ENCODE measurements at places on chromosomes 7 and 10.

GRCh38 chr7:50436133-50436806, 13.9 kb downstream of the FIGNL1 start:
- no peak for DNase-seq

DNA sequence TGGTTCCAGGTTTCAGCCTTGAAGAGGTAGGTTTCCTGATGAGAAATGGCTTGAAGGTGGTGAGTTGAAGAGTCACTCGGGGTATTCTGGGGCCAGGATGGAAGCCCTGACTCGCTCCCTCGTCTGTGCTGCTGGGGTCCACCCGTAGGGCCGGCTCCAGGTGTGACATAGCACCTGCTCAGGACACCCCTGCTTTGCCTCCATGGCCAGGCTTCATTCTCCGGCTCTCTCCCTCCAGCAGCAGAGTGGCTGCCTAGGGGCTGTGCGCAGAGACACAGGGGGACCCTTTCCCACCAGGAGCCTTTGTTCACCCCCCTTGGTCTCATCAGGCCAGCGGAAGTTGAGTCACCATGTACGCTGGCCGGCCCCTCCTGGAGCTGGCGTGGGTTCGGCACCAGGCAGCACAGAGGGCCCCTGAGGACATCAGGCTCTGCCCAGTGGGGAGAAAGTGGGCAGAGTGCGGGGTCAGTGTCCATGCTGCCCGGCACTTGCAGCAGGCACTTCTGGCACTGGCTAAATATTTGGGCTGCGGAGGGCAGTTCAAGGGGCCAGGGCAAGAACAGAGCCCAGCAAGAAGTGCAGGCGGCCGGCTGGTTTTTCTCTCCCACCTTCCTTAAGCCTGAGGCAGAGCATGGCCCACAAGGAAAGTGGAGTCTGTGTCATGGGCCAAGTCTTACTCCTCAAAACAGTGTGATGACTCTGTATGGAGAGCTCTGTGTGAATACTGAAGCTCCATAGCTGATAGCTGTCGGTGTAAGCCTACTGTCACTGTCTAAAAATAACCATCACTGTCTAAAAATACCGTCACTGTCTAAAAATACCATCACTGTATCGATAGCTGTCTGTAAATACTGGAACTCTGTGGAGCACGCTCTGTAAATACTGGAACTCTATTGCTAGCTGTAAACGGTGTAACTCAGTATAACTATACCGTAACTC, 3.7 kb upstream of the PRKAR1B start:
- no peak for DNase-seq

GRCh38 chr7:22464299-22464698, 35.7 kb downstream of the STEAP1B start:
- no peak for DNase-seq

DNA sequence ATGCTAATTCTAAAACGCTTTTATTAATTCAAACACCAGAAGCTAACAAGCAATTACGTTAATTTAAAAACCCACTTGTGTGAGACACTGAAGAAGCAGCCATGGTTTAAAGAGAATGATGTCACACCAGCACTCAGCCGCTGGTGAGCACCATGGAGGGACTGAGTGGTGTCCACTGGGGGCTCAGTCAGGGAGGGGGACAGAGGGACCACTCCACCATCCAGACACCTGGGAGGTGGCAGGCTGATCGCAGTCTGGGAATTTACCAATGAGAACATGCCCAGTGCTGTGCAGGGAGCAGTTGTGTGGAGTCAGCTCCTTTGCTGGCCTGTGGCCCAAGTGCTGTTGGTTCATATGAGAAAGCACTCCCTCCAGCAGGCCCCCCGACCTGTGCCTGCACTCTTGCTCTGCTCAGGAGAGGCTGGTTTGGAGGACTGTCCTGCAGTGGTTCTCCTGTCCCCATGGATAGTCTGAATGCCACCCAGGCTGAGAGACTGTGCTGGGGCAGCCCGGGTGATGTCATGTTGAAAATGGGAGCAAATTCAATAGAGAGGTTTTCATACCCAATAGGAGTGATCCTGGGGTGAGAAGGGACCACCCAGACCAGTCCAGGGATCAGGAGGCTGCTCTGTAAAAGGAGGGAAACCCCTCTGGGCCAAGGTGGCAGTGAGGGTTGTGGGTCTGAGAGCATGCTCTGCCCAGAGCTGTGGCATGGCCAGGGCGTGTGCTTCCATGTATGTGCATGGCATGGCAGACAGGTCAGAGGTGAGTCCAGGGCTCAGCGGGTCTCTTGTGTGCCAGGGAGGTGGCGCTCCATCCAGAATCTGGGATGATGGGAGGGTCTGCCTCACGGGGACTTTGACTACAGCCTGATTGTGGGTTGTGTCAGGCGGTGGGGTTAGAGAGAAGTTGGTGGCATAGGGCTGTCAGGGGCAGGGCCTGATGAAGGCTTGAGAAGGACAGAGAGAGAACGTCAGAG, 12.7 kb downstream of the ADCY1 start:
- no peak for DNase-seq

DNA sequence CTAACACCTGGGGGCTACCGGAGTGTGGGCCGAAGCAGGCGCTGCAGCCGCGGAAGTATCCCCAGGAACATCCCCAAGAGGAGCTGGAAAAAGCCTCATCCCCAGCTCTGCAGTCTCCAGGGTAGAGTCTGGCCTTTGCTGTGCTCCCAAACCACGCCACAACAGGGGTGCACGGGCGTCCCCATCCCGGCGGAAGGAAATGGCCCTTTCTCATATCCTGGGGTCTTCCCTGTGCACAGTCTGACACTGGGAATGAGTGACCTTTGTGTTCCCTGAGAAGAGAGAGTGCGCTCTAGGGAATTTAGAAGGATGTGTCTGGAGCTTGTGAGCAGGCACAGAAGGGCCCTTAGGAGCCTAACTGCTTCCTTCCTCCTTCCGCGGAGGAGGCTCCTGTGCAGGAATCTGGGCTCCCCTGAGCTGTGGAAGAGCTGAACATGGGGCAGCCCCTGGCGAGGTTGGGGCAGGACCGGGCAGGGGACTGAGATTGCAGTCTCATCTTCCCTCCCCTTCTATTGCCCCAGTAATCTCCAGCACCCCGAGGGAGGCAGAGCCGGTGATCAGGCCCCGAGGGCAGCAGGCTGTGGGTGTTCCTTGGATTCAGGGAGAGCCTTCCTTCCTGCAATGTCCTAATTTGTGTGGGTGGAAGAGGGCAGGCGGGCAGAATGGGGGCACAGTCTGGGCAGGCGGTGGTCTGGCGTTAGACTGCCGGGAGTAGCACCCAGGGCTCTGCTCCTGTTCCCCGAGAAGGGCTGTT, 1.3 kb downstream of the REPIN1 start:
- DNase-seq = no peak

- DNase-seq = no peak
These were observed 90.2 kb upstream of the SMNDC1 start for GRCh38 chr10:110394898-110395297.

DNA sequence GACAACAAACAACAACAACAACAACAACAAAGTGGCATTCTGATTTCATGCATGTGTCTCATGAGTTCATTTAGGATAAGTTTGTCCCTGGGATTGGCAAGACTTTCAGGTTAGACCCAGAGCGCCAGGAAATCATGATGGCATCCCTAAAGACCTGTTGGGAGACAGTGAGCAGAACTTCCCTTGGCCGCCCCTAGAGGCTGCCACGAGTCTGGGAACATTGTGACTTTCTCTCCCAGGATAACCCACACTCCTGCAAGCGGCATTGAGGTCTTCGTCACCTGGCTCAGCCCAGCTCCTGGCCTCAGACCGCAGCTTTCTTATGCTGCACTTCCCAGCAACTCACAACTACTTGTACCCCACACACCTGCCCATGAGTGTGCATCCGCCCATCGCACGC, 80.5 kb upstream of the RNF32 start:
- DNase-seq = peak; percentile 6

DNA sequence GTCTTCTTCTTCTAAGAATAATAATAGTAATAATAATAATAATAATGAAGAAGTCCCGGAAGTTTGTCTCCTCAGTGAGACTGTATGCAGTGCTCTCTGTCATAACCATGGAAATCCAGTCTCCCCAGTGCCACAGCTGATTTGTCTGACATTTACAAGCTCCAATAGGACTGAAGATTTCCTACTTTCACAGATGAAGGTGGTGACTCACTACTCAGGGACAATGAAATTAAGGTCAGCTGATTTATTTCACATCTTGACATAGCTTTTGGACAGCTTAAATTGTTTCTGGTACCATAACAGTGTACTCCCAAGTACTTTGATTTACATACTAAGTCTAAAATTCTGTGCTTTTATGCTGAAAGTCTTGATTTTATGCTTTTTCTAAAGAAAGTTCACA, 6.9 kb downstream of the CELF2 start:
- no peak for DNase-seq

DNA sequence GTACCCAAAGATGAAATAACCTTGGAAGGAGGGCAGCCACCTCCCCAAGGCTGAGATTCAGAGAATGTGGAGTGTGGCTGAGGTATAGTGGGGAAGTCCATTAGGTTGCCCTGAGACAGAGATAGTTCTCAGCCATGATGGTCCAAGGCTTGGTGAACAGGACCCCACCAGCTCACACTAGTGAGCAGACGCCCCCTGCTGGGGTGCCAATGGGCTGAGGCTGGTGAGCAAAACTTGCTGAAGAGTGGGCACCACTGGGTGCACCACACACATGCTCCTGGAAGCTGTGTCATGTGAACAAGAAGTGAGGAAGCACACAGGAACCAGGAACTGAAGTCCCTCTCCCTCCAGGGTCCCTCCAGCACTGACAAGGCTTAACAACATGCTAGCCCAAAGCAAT, 8.9 kb downstream of the FBXL13 start:
- peak; percentile 32 for DNase-seq

- no peak for DNase-seq
These were observed 20.8 kb upstream of the CCAR1 start for GRCh38 chr10:68700197-68700596.

DNA sequence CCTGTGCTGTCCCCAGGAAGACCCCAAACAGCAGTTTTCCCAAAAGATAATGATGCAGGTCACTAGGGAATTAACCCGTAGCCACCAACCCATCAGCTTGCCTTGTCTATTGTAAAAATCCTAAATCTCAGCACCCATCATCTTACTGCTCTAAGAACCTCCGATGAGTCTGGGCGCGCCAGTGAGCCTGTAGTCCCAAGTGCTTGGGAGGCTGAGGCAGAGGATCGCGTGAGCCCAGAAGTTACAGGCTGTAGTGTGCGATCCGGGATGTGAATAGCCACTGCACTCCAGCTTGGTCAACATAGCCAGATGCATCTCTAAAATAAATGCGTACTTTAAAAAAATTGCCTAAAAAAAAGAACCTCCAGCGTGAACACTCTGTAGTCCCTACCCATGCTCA, 951 bp downstream of the AS3MT start:
- no peak for DNase-seq

- DNase-seq = peak; percentile 82
These were observed 272.9 kb upstream of the ZWINT start for GRCh38 chr10:56633876-56634452.

DNA sequence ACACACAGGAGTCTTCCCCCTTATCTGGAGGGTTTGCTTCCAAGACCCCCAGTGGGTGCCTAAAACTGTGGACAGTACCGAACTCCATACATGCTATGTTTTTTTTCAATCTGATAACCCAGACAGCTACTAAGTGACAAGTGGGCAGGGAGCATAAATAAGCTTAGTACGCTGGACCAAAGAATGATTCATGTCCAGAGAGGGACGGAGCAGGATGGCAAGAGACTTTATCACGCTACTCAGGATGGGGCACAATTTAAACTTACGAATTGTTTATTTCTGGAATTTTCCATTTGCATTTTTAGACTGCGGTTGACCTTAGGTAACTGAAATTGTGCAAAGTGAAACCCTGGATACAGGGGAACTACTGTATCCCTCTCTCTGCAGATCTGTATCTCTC, 410.0 kb upstream of the MKI67 start:
- no peak for DNase-seq

DNA sequence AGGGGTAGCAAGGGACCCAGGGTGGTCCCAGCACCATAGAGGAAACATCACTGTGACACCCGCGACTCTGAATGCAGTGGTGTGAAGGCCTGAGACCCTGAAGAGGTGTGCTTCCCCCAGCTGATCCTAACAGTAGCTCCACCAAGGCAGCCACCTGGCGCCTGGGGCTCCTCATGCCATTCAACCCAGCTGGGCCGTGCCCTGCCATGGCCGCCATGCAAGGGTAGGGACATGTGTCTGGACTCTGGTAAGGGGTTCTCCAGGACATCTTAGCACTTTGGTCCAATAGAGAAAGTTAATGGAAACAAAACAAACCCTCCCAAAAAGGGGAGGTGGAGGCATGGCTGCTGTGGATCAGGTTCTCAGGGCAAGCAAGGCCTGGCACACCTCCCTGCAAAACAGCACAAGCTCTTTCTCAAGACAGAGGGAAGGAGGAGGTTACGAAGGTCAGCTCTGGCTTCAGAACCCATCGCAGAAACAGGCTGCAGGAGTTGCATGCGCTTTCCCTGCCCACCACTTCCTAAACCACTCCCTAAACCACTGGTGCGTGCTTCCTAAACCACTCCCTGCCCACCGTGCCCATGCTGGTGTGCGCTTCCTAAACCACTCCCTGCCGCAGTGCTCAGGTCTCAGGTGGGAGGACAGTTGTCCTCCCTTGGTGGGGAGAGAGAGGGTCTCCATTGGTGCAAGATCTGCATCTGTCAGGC, 108.7 kb downstream of the LARP4B start:
- no peak for DNase-seq

- no peak for DNase-seq
These were observed 13.8 kb downstream of the LRRC4 start for GRCh38 chr7:128017460-128017859.

- DNase-seq = no peak
These were observed 62.5 kb downstream of the INSYN2A start for GRCh38 chr10:127133672-127134500.

- no peak for DNase-seq
These were observed 158.8 kb downstream of the CAMK1D start for GRCh38 chr10:12508165-12508564.

GRCh38 chr7:45703373-45703821, 129.2 kb downstream of the ADCY1 start:
- no peak for DNase-seq

DNA sequence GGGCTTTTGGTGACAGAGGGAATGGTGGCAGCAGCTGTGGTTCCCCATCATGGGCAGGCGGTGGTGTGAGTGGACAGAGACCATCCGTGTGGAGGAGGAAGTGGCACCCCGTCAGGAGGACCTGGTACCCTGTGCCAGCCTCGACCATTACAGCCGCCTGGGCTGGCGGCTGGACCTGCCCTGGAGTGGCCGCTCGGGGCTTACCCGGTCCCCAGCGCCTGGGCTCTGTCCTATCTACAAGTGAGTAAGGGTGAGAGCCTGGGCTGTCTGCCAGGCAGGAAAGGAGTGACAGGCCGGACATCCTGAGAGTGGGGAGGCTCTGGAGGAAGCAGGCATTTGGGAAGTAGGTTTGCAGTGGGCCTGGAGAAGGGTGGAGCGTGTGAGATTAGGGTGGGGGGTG, 2.9 kb upstream of the ZNF467 start:
- no peak for DNase-seq

GRCh38 chr7:12398186-12398585, 5.5 kb downstream of the VWDE start:
- DNase-seq = no peak

DNA sequence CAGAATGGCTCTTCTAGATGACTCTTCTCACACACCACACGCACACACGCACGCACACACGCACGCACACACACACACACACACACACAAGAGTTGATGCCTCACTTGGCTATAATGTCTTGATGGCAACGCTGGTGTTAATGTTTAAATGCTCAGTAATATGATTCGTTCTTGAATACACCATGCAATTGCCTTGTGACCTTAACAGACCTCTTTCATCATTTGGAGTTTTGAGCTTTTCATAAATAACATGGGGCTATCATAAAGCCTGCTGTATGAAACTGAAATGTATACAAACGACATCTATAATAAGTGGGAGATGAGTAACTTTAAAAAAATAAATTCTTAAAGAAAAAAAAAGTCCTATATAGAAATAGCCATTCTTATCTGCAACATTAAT, 8.2 kb downstream of the JCAD start:
- DNase-seq = no peak
